ENCODE measurements at places on chromosomes 5 and 9. TPM values are rescaled to one million over a fixed set of nuclear protein-coding genes. Genes with fewer than 3 reads are reported as not detected.

DNA sequence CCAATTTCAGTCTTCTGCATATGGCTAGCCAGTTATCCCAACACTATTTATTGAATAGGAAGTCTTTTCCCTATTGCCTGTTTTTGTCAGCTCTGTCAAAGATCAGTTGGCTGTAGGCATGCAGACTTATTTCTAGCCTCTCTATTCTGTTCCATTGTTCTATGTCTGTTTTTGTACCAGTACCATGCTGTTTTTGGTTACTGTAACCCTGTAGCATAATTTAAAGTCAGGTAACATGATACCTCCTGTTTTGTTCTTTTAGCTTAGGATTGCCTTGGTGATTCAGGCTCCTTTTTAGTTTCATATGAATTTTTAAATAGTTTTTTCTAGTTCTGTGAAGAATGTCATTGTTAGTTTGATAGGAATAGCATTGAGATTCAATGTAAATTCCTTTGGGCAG lies 104.9 kb upstream of the SLCO6A1 start:
- no peak for DNase-seq

DNA sequence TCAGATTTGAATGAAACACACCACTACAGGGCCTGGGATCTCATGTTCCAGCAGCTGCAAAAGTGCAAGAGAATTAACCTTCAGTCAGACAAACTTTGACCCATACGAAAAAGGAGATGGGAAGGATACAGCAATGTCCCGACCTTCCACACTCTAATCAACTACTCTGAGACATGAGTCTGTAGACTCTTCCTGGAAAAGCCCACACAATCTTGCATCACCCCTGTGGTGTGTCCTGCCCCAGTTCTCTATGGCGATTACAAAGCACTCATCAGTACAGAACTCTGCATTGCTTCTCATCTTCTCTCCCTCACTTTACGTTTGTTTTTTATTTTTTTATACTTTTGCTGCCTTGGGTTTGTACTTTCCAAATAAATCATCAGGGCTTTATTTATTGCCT lies 241.0 kb upstream of the KIF2A start:
- DNase-seq: no peak

The NUTM2F gene
- polyA plus RNA-seq: not detected

The MEIKIN gene
- polyA plus RNA-seq: not detected

The NEUROG1 gene
- not detected for polyA plus RNA-seq

DNA sequence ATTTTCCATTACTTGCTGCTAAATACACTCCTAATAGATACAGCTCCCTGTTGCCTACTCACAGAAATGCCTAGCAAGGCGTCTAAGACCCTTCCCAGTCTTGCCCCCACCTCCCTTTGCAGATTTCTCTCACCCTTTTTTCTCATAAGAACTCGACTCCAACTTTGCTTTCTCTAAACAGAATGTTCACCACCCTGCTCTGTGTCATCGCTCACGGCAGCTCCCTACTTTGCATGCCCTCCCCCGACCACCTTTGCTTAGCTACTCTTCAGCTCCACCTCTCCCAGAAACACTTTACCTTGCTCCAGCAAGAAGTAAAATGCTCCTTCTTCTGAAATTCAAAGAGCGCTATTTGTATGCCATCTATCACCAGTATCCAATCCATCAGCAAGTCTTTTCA lies 15.2 kb upstream of the PPP1R2B start:
- no peak for DNase-seq

All from sigmoid colon (tissue), 7 donors.